Stimulated activated naive B cell treated with anti-CD40 and anti-IgM and Interleukin-4, amounts not matched to agents 10 μg/mL and 1 μg/mL and 100 μg/mL, for 72 hours (primary cell): ENCODE measurements at places on chromosomes 6 and 20.
A peak's percentile ranks its signal among the peaks of the same experiment; 100 is the strongest.

DNA sequence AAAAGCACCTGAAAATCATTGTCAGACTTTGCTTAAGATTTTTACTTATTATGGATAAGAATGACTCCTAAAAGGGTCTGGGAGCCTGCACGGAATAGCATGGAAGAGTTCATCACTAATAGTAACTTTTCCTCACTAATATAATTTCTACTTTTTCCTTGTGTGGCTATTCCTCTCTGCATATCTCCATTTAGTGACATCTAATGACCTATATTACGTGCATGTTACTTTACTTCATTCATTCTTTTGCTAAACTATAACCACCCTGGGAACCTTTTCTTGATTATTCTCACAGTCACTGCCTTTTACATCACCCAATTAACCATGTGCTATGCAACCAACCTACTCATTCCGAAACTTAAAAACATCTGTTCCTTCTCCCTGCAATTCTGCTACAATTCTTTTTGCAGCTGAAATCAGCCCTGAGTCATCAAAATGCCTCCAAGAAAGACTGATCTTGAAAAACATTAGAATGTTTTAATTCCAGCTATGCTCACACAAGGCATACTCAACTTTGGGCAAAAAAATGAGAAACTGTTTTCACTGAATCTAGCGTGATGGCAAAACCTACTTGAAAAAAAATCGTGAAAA is 313.3 kb downstream of the RNGTT start:
- no peak for DNase-seq

DNA sequence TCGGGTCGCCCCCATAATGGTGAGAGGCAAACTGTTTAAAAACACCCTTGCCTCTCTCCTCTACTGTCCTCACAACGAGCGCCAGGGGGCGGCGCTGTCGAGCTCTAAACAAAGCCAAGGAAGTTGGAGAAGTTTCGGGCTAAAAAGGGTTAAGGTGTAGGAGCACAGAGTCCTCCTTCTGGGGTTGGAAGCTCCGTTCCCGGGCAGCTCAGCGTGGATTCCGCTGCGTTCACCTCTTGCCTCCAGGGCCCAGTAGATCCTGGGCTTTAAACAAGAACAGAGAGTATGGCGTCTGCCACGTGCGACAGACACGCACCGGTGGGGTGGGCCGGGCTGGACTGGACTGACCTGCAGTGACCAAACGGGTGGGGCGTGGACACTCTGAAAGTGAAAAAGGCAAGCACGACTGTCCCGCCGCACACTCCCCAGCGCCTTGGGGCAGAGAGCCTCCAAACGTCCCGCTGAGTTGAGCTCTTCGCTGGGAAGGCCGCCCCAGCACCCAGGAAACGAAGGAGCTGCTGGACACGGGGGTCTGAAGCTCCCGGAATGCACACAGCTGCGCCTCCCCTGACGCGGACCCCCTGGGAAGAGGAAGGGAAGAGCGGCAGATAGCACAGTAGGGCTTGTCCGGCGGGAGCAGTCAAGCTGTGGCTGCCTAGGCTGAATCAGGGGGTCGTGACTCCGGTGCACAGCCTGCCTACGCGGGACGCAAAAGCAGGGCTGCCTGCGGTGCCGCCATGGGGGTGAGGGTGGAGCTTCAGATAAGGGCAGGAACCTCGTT is 1.6 kb upstream of the THBD start:
- peak; percentile 6 for DNase-seq

GRCh38 chr20:1764136-1765033 is 106.8 kb upstream of the SIRPG start:
- DNase-seq: peak; percentile 60

DNA sequence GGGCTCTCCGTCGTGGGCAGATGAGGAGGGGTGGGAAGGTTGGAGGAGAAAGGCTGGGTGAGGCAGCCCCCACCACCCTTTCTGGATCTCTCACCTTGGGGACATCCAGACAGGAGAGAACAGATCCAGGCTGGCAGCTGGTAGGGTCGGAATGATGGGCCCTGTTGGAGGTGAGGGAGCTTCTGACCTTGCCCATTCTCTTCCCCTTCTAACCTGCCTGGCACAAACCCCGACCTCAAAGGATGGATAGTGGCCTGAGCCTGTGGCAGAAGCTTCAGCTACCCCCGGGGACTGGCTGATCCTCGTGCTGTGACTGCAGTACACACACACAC is 6.0 kb upstream of the NPBWR2 start:
- no peak for DNase-seq

GRCh38 chr20:60294632-60295031 is 336.4 kb downstream of the CDH26 start:
- no peak for DNase-seq

GRCh38 chr6:116106146-116106545 is 5.5 kb downstream of the NT5DC1 start:
- no peak for DNase-seq

GRCh38 chr6:139961190-139961589 is 586.7 kb upstream of the CITED2 start:
- no peak for DNase-seq

GRCh38 chr6:44161997-44162338 is 3.3 kb downstream of the CAPN11 start:
- DNase-seq: peak; percentile 44

GRCh38 chr20:63116412-63117106 is 99.4 kb downstream of the YTHDF1 start:
- DNase-seq: no peak

- DNase-seq: no peak
Observed at GRCh38 chr6:135475292-135475886, 22.2 kb downstream of the AHI1 start.

DNA sequence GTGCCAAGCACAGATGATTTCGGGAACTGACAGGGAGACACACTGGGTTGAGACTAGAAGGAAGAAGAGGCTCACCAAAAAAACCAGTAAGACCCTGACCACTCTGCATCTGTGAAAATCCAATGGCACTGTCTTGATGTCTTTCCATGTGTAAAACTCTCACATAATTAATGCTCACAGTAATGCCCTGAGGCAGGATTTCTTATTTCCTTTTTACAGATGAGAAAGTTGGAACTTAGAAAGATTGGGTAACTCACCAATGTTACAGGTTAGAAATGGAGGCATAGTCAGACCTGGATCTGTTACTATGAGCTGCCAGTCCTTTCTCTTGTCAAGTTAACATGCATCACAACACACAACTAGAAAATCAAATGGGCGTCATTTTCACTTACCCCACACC is 151.0 kb upstream of the MCHR2 start:
- no peak for DNase-seq

DNA sequence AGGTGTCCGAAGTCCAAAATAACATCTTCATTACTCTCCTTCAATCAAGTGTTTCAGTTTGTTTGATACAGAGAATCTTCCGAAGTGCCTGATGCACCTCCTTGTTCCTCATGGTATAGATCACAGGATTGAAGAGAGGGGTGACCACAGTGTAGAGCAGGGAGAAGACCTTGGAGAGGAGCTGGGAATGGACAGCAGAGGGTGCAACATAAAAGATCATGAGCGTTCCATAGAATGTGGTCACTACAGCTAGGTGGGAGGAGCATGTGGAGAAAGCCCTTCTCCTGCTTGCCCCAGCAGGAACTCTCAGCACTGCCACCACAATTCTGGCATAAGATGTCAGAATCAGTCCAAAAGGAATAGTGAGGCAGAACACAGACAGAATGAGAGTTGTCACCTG is 11.9 kb downstream of the OR12D1 start:
- no peak for DNase-seq

GRCh38 chr6:148388521-148388920 is 45.9 kb downstream of the SASH1 start:
- no peak for DNase-seq

GRCh38 chr20:62111148-62111547 is 11.1 kb upstream of the LSM14B start:
- no peak for DNase-seq

- DNase-seq: no peak
Observed at GRCh38 chr20:5171064-5171789, 44.4 kb downstream of the CDS2 start.

GRCh38 chr6:64714073-64714472 is 993.0 kb downstream of the EYS start:
- DNase-seq: no peak

DNA sequence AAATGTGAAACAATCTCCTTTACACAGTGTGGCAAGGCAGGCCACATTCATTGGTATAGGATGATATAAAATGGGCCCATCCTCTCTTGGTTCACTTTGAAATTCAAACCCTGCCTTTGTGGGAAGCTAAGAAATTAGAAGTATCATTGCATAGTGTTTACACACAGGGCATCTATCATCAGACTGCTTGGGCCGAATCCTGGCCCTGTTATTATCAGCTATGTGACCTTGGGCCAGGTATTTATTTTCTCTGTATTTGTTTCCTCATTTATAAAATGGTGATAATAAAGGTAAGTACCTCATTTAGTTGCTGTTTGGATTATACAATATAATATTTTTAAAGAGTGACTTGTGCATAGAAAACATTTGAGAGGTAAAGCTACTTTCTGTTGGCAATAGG is 45.5 kb downstream of the PTPRK start:
- no peak for DNase-seq

DNA sequence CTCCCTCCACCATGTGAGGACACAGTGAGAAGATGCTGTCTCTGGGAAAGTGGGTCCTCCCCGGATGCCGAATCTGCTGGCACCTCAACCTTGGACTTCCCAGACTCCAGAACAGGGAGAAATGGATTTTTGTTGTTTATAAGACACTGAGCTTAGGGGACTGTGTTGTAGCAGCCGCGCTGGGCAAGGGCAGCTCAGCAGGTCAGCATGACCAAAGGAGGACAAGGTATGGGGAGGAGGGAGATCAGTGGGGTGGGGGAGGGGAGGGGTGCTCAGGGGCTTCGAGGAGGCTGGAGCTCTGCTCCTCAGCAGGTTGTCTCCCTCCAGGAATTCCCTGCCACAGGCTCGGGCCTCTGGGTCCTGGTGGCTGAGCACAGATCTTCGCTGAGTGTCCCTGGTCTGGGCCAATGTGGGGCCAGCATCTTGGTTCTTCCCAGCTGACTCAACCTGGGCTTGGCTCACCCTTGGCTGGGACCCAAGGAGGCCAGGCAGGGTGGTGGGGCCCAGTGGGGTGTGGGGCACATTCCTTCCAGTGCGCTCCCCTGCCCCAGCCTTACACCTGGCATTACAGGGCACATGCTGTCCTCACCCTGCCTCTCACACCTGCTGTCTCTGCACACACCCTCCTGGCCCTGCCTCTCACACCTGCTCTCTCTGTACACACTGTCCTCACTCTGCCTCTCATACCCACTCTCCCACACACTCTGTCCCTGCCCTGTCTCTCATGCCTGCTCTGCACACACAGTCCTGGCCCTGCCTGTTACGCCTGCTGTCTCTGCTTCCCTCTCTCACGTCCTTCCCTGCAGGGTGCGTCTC is 107.3 kb downstream of the SYCP2 start:
- DNase-seq: no peak

DNA sequence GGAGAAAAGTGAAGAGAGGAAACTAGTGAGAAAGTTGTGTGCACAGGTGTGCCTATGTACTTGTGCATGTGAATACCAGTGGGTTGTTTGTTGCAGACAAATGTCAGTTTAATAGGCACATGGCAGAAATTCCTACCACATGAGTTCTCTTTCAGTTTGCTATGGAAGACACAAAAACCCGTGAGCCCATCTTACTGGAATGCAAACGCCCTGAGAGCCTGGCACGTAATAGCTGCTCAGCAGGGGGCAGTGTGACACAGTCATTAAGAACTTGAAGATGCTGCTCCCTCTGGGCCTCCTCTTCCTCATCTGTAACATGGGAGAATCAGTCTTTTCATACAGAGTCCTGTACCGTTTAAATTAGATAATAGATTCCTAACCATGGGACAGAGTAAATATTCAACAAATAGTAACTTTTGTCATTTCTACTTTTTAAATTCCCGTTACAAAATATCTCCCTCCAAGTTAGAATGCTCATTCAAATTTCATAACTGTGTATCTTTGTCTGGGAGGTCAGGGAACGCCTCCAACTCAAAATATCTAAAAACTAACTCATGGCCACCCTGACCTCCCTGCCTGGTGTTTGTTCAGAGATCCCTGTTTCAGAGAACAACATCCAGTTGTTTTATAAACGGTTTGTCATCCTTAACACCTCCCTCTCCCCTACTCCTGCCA is 802.9 kb downstream of the MAFB start:
- DNase-seq: peak; percentile 0

DNA sequence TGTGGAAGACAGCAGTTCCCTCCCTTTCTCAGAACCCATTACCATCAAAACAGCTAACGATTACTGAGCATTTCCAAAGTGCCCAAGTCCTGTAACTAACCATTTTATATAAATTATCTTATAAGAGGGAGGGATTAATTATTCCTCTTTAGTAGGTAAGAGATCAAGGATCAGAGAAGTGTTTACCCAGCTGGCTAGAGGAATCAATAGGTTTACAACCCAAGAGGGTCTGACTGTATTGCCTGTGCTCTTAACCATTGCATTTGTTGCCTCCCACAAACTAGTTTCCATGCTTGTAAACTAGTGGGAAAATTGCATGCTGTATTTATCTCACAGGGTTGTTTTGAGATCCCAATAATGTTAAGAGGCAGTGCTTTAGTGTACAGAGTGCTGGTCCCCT is 3.7 kb upstream of the DBNDD2 start:
- no peak for DNase-seq

DNA sequence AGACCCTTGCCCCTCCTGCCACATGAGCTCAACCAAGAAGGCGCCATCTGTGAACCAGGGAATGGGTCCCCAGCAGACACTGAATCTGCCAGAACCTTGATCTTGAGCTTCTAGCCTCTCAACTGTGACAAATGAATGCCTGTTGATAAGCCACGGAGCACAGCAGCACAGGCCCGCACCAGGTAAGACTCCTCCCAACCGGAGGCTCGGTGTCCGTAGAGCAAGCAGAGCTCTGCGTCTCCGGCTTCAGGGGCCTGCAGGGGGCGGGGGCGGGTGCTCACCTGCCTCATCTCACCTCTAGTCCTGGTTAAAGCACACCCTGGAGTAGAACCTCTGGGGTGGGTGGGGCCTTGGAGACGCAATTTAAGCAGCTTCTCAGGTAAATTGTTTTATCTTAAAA is 122.7 kb downstream of the SMOC2 start:
- DNase-seq: no peak

GRCh38 chr20:1212023-1212422 is 8.8 kb downstream of the C20orf202 start:
- no peak for DNase-seq

- DNase-seq: no peak
Observed at GRCh38 chr20:2320813-2321658, 25.2 kb downstream of the TGM3 start.

DNA sequence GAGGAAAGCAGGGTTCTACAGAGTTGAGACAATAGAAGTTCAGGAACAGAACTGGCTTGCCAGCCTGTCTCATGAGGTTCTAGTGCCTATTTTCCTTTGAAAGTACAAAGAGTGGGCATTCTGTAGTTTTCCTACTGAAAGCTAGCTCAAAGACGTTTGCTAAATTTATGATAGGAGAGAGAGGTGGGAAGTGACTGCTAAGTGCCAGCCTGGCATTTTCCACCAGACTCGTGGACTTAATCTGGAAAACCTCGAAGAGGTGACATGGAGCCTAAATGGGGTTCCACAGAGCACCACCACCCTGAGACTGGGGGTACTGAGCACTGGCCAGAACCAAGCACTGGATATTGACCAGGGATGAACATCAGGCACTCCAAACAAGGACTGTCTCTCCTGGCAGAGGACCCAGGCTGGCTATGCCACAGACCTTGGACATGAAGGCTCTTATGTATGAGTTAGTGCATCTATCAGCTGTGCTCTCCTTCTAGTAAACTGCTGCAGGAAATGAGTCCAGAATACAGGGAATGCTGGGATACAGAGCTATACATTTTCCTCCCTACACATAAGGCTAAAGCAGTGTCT is 7.1 kb downstream of the PEX6 start:
- DNase-seq: no peak
